Left hindlimb (tissue), 1 donor: ENCODE measurements at places on chromosomes 3 and 15.

GRCh38 chr15:71806452-71806931 lies 3.9 kb upstream of the NR2E3 start:
- no peak for DNase-seq

- peak; percentile 95 for DNase-seq
These were observed 852 bp upstream of the BHLHE40 start for GRCh38 chr3:4978204-4978965.

- DNase-seq: no peak
These were observed 71.3 kb downstream of the SPRED1 start for GRCh38 chr15:38323895-38324294.

GRCh38 chr15:98853161-98853560 lies 154.4 kb downstream of the PGPEP1L start:
- peak; percentile 93 for DNase-seq

GRCh38 chr3:195187609-195188425 lies 83.1 kb downstream of the XXYLT1 start:
- DNase-seq: no peak

DNA sequence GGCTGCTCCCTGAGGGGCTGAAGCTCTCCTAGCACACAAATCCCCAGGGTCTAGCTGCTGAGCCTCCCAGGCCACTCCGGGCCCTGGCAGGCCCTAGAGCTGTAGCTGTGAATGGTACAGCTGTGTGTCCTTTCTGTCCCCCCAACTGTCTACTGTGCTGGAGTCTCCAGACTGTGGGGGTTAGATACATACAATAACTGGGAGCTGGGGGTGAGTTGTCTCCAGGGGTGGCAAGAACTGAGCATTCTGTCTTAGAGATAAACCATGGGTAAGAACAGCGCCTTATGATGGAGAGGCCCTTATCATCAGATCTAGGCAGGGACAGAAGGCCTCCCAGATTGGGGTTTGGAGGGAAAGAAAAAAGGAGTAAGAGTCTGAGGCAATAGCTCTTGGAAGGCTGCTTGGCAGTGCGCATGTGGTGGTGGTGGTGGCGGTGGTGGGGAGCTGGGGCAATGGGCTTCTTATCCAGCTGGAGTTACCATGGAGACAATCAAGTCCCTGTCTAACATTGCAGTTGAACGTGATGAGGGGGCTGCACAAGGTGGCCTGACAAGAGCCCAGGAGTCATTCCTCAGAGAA lies 3.6 kb downstream of the CYB561D2 start:
- no peak for DNase-seq

- DNase-seq: no peak
These were observed 60.6 kb downstream of the TCF12 start for GRCh38 chr15:56978898-56979662.

DNA sequence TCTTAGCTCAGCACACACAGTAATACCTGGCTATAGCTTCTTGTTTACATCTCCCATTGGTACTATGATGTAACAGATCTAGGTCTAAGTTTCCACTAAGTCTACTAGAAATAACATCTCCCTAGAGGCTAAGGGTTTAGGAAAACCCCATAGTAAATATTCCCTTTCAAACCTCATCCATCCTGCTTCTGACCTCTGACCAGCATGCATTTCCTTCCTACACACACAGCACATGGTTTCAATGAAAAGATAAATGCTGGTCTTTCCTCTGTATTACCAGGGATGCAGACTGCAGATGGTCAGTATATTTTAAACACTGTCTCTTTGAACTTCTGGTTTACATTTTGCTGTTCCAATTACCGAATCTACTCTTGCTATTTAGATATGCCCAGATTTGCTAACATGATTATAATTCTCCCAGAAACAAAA lies 96.6 kb downstream of the EFL1 start:
- no peak for DNase-seq

DNA sequence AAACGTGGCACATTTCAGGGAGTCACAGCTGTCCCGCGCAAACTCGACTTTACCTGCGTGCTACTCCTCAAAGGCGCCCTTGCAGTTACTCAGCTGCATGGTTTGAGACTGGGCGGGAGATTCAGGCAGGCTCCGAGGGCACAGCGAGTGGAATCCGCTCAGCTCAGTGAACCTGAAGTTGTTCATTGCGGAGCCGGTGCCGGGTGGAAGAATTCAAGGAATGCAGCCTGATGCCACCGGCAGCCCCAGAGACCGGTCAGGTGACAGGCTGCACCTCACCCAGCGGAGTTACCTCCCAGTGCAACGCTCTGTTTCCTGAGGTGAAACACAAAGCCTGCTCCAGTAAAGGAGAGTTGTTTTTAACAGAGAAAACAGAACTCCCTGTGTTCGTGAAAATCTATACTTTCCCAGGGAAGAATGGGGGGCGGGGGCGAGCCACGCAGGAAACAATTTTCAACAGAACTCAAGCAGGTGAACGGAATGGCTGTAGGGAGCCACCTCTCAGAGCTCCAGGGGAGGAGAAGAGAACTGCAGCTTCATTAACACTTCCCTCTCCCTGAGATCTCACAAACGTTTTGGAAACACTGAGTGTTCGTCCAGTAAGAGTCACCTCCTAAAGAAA lies 3.8 kb downstream of the VEPH1 start:
- peak; percentile 45 for DNase-seq

DNA sequence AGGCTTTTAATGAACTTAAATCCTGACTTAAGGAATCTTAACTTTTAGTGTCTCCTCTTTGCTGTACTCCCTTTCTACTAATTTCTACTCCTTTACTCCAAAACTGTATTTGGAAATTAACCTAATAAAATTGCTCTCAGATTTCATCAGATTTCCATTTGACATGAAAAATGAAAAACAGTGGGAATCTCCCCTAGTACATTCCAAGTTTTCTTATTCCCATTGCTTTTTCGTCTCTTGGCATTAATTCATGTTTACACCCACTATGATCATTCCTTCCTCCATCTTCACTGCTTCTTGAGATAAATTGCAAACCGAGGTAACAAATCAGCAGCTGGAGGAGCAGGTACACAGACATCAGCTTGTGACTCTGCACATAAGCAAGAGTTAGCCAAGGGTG lies 208.7 kb downstream of the VGLL3 start:
- DNase-seq: no peak

DNA sequence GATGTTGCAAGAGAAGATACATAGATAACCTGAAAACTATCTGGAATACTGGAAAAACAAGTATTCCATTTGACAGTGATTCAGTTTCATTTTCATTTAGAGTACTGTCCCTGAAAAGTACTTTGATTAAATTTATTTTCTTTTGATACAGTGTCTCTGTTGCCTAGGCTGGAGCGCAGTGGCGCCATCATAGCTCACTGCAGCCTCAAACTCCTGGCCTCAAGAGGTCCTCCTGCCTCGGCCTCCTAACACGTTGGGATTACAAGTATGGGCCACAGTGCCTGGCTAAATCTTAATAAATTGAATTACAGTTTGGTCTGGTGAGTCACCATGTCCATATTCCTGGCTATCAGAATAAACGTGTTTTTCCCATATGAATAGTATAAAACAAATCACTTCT lies 1.6 kb upstream of the LEO1 start:
- DNase-seq: no peak

- DNase-seq: no peak
These were observed 59.3 kb upstream of the COL6A6 start for GRCh38 chr3:130457671-130458070.

DNA sequence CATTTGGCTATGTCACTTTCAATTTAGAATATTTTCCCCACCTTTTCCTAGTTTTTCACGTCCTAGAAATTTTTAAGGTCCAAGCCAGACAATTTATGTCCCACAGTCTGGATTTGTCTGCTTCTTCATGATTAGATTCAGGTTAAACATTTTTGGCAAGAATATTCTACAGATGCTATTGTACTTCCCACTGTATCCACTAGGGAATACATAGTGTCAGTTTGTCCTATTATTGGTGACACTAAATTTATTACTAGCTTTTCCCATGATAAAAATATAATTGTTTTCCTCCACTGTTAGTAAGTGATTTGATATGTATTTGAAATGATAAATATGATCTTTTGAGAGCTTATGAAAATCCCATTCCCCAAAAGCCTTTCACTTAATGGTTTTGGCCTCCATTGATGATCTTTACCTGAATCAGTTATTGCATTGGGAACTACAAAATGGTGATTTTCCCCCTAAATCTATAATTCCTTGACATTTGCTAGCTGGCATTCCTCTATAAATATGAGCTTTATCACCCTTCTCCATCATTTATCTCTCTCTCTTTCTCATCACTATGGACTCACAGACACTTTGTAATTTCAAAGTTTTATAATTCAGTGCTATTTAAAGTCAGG lies 8.3 kb downstream of the ARL14 start:
- no peak for DNase-seq

DNA sequence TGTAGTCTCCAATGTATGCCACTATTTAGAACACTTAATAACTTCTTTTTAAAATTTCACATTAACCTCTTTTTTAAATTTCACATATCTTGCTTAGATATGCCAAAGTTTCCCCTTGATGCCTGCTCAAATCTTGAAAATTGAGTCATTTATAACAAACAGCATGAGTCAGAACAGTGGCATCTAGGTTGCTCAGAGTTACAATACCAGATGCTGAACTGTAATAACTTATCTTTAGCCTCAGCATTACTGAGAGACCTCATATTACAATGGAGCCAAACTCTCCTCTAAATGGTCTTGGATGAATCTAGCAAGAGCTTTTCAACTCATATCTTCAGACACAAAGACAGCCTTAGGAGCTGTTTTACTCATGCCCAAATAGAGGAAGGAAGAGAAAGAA lies 439.3 kb upstream of the ARPP21 start:
- no peak for DNase-seq

DNA sequence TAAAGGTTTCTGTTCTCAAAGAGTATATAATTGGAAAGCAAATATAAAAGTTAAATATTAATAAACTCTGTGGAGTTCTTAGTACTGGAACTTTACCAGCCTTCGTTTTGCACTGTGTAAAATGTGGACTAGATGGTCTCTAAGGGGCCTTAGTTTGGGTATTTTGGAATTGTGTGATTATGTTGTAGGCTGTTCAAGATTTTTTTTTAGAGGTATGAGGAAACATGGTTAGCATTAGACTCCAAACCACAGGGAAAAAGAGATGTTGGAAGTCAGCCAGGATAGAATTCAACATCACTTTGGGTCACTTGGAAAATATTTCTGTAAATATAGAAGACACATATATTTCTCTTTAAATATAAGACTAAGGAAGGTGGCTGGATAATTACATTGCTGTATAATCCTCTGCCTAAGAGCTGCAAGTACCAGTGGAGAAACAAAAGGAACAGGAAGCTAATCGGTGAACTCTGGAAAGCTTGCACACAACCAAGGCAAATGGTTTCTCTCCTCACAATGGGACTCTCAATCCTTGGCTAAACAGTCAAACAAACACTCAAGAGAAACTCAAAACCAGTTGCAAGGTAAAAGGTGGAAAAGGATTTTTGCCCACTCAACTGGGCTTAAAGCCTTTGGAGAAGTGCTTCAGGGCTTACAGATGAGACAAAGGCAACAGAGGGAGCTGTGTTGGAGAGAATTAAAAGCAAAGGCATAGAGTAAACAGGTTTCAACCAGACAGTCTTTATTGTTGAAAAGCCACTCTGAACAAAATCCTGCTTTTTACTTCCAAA lies 141.7 kb downstream of the NR1D2 start:
- no peak for DNase-seq

- DNase-seq: no peak
These were observed 292.5 kb downstream of the ARPP21 start for GRCh38 chr3:35931867-35932266.

GRCh38 chr15:99502661-99503060 lies 63.1 kb upstream of the MEF2A start:
- DNase-seq: no peak

DNA sequence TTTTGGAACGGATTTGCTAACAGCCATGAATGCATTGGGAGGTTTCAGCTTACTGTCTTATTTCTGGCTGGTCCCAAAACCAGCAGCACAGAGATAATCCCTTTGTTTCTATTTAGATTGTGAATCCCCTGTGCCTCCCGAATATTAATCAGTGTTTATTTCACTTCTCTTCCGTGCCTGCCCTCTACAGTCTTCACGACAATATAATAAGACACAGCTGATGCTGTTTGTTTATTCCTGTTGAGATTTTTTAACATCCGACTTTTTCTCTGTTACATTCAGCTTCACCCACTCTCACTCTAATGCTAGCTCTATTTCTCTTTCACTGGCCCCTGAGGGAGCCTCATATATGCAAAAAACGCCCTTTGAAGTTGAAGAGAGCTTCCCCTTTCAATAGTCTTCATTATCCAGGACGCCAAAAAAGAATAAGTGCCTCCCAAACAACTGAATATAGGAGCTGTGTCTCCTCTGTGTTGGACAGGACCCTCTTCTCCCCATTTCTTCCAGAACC lies 995.3 kb downstream of the ROBO2 start:
- no peak for DNase-seq

DNA sequence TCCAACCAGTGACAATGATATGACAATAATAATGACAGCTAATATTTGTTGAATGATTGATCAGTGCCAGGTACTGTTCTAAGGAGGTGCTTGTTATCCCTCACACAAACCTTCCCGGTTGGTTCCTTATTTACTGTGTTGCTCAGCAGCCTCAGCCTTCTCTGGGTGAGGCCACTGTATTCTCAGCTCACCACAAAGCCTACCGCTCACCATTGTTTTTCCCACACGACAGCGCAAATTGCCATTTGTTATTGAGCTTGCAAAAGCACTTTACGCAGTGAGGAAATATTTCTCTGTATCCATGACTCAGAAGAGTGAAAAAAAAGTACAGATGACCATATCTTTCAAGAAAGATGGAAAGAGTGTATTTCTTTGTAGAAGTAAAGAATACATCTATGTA lies 49.5 kb upstream of the PDZRN3 start:
- no peak for DNase-seq

GRCh38 chr15:99432271-99433025 lies 133.3 kb upstream of the MEF2A start:
- peak; percentile 26 for DNase-seq

DNA sequence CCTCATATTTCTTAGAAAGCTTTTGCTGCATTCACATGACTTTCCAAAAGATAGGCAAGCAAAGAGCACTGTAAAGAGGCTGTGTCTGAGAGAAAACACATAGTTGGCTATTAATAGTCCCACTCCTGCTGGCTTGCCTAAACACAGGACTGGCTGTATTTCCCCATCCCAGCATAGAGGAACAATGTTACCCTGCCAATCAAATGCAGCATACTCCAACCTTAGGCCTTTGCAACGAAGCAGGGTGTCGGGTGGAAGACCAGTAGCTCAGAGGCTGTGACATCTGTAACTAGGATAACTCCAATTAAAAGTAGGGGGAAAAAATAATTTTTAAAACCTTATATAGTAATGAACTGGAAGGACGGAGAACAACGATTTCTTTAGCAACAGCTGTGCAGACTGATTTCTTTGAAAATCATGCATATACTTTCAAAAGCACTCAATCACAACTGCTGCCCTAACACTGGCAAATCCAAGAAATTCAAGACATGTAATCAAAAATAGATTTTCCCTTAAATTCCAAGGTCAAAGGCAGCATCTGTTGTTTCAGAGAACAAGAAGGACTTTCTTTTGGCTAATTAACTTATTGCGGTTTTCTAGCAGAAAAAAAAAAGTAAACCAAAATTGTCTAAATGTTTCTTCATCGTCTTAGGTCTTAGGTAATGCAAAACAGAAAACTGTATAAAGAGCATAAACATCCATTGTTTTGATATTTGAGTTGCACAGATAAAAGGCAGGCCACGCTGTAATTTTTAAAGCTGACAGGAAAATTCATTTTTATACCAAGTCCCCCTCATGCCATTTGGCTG lies 139.3 kb downstream of the TNIK start:
- DNase-seq: peak; percentile 31

- DNase-seq: no peak
These were observed 17.2 kb downstream of the CCDC80 start for GRCh38 chr3:112623717-112624116.
